Glomerular endothelial cell (primary cell): ENCODE measurements at places on chromosomes 7 and 10.
A peak's percentile ranks its signal among the peaks of the same experiment; 100 is the strongest.

GRCh38 chr7:26369593-26369992 is 77.9 kb downstream of the SNX10 start:
- no peak for DNase-seq

DNA sequence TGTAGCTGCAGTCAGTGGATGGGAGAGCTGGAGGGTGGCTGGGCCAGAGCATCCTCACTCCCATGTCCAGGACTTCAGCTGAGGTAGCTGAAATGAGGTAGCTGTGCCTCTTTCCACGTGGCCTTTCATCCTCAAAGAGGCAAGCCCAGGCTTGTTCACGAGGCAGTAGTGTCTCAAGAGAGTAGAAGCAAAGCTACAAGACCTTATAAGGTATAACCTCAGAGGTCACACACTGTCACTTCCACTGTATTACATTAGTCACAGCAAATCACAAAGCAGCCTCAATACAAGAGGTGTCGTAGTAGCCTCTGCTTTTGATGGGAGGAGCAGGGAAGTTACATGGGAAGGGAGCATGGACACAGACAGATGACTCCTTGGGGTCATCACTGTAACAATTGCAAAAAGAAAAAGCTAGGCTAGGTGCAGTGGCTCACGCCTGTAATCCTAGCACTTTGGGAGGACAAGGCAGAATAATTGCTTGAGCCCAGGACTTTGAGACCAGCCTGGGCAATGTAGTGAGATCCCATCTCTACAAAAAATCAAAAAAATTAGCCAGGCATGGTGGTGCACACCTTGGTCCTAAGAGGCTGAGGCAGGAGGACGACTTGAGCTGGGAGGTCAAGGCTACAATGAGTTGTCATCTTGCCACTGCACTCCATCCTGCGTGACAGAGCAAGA is 97.5 kb downstream of the SKIDA1 start:
- DNase-seq, result no peak

GRCh38 chr10:4514445-4515108 is 311.4 kb upstream of the AKR1E2 start:
- no peak for DNase-seq

- no peak for DNase-seq
Measured at GRCh38 chr10:62916141-62916603, 100.0 kb upstream of the EGR2 start.

GRCh38 chr7:44881066-44881600 is 4.2 kb downstream of the PURB start:
- DNase-seq, result no peak

DNA sequence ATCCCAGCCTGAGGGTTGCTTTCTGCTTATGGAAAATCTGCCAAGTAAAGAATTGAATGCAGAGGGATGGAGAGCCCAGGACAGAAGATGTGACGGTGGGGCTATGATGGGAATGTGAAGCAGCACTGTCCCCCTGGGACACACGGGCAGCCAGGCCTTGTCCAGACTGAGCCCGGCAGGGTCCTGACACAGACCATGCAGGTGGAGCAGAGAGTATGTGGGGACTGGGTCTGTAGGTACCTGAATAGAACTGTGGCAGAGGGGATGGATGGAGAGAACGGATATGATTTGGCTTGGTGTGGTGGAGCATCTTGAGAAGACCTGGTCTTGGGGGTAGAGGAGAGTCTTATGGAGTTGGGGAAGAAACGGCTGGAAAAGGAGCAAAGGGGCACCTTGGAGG is 732 bp upstream of the LRRC18 start:
- no peak for DNase-seq

- DNase-seq, result no peak
Measured at GRCh38 chr10:33233221-33233620, 101.2 kb downstream of the NRP1 start.

DNA sequence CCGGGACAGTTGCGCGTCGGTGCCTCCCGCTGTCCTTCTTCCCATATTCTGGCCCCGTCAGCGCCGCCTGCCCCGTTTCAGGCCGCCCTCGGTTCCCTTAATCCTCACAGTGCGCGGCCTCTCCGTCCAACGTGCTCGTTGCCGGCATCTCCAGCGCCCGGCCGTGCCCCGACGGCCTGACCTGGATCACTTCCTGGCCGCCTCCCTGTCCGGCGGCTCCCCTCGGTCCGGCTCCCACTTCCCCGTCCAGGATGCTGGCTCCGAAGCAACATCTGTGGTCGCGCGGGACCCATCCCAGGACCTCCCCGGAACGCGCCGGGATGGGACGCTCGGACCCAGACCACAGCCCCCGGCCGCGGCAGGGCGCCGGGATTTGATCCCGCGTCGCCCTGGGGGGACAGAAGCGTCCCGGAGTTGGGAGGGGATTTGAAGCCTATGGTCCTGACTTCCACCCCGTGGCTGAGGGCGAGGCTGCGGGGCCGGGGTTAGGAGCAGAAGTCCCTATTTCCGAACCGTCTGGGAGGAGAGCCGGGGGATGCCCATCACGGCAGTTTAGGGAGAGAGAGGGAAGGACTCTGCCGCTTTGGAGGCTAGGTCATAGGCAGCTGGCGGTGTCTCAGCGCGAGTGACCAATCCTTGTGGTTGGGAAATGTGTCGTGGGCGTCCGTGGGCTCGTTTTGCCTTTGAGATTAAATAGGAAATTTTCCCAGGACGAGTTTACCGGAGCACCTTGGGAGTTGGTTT is 53.8 kb downstream of the KCTD7 start:
- no peak for DNase-seq

DNA sequence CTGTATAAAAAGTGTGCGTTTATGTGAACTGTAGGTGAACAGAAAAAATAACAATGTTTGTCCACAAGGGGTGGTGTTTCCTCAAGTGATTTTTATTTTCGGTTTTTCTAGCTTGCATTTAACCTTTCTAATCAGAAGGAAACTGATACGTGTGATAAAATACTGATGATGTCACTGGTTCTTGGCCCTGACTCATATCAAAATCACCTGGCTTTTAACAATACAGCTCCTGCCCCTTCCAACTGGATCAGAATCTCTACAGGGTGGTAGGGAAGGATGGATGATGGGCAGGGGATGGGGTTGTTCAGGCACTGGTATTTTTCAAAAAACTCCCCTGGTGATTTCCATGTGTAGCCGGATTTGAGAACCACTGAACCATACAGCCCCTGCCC is 10.9 kb downstream of the NPFFR1 start:
- peak; percentile 18 for DNase-seq

GRCh38 chr7:21383227-21384220 is 44.4 kb upstream of the SP4 start:
- no peak for DNase-seq

DNA sequence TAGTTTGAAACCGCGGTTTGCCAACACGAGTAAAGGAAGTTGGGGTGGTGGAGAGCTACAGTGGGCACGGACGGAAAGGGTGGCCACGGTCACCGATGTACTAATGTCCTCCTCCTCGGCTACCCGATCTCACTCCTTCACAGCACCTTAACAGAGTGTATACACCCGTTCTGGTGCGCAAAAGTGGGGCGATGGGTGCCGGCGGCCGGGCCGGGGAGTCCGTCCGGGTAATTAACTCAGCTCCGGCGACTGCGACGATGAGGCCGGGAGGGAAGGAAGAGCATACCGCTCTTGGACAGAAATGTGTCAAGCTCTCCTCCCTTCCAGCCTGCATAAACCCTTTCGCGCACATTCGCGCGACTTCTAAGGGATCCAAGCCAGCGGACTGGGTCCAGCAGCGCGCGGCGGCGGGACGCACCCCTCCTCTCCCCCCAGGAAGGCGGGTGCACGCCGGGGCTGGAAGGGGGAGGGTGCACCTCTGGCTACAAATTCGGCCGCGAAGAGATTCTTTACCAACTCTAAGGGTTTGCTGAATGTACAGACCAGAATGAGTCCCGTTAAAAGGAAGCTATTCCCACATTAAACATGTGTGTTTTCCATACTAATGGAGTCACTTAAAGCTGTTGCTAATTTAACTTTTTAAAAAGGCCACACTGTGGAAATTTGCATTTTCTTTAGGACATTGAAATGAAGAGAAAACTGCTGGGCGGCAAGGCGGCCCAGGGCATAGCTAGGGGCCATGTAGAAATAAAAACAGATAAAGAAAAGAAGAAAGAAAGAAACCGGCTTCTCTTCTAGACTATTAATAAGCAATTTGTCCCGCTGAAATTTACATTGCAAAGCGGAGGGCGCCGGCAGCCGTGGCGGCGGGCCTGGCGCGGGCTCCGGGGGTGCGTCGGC is 6.6 kb upstream of the EBF3 start:
- DNase-seq, result no peak

DNA sequence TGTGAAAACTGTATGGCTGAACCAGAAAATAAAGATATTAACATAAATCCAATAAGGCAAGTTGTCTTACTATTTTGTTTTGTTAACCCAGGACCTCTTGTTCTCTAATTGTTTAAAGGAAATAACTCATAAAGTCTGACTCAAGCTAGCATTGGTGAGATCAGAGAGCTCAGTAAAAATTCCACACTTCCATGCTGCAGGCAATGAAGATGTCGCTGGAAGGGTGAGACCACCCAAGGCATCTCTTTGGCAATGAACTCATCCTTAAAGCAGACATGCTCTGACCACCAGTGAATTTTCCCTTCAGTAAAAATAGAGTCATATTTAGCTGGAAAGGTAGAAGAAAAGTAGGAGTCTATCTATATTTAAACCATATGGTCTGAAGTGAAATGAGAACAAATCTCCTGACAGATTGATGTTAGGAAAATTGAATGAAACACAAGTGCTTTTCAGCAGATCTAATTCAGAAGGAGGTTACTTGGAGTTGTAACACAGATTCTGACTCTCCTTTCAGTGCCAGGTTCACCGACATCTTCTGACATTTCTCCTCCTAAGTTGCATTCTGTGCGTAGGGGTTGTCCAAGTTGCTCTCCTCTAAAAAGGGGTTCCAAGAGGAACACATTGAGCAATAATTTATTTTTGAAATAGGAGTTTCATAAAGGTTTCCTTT is 32.8 kb upstream of the VIPR2 start:
- DNase-seq, result no peak

DNA sequence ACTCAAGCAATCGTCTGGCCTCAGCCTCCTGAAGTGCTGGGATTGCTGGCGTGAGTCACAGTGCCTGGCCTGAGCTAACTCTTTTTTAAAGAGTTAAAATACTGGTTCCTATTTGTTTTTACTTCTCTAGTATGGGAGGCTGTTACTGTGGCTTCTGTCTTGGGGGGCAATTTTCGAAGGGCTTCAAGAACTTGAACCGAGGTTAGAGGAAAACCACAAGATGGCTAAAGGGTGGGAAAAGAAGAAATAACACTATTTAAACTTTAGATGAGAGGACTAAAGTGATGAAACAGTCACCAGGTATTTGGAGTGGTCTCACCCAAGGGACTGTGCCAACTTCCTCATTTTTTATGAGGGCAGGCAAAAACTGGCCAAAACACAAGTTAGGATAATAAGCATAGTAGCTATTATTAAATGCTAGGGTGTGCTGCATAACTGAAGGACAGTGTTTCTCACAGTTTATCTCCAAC is 17.8 kb downstream of the MET start:
- no peak for DNase-seq

- DNase-seq, result no peak
Measured at GRCh38 chr10:126798649-126799048, 106.6 kb upstream of the DOCK1 start.

- DNase-seq, result no peak
Measured at GRCh38 chr7:157689269-157690057, 352.7 kb downstream of the DNAJB6 start.

GRCh38 chr10:19014034-19014433 is 34.6 kb upstream of the MALRD1 start:
- no peak for DNase-seq

- no peak for DNase-seq
Measured at GRCh38 chr10:22437620-22438588, 92.6 kb downstream of the SPAG6 start.

DNA sequence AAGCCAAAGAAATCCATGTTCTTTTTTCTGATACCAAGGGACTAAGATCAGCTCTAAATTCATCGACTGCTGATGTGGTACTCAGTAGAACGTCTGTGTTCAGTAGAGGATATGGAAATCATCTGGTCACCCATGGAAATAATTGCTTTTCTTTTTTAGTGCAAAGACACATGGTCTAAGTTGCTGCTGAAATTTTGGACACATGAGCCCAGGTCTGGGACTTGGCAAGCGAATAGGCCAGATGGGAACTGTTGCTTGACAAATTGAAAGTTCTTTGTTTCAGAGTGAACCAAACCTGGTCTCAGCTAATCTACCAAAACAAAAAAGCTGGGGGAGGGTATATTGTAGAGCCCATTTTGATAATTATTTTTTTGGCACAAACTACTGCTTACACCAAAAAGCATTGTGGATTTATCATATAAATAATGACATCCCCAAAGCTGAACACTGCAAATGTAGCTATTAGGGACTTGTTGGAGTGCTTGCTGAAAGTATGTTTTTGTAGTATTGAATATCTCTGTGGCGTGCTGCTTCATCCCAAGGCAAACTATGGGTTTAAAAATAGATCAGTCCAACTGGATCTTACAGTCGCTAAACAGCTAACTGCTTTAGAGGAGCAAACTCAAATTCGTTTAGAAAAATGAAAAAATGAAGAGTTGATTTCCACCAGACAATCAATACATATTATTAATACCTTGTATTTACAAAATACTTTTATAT is 144.7 kb downstream of the TRIL start:
- DNase-seq, result no peak

DNA sequence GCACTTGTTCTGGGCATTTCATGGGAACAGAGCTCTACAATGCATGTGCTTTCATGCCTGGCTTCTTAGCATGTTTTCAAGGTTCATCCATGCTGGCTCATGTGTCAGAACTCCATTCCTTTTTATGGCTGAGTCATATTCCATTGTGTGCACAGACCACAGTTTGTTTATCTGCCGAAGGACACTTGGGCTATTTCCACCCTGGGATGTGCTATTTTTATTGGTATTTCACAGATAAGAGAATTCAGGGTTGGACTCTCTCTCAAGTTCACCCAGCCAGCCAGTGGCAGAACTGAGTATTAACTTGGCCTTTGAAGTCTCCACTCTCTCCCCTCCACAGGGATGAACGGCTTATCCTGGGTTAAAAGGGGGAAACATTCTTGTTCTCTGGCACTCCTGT is 190.7 kb upstream of the GPR26 start:
- no peak for DNase-seq

GRCh38 chr10:46239993-46240683 is 46.7 kb upstream of the ANTXRL start:
- no peak for DNase-seq

DNA sequence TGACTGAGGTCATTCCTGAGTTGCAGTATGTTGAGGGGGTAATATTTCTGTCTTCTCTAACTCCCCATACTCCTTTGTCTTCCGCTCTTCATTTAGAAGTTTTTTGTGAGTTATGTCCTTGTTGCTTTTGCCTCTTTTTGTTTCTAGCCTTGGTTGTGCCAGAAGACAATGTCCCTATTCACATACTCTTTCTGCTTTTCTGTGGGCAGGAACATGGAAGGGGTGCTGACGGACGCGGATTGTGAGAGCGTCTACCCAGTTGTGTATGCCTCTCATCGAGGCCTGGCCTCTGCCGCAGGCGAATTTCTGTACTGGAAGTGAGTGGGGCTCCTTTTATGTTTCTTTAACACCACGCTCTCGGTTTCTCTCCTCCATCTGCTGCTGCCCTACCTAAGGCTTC is 20.5 kb downstream of the STAG3 start:
- DNase-seq, result no peak

GRCh38 chr7:25850216-25850615 is 301.8 kb upstream of the NFE2L3 start:
- no peak for DNase-seq

- no peak for DNase-seq
Measured at GRCh38 chr10:96168546-96168945, 38.4 kb downstream of the ZNF518A start.

- DNase-seq, result peak; percentile 29
Measured at GRCh38 chr10:76984559-76985443, 652.8 kb downstream of the KCNMA1 start.
